ENCODE measurements at places on chromosomes 3 and 15.

GRCh38 chr15:67579164-67579563, 36.7 kb downstream of the MAP2K5 start:
- DNase-seq, result no peak

- no peak for DNase-seq
Observed at GRCh38 chr3:94171954-94172353, 109.1 kb downstream of the NSUN3 start.

GRCh38 chr15:66614951-66615760, 49.4 kb upstream of the LCTL start:
- DNase-seq, result no peak

DNA sequence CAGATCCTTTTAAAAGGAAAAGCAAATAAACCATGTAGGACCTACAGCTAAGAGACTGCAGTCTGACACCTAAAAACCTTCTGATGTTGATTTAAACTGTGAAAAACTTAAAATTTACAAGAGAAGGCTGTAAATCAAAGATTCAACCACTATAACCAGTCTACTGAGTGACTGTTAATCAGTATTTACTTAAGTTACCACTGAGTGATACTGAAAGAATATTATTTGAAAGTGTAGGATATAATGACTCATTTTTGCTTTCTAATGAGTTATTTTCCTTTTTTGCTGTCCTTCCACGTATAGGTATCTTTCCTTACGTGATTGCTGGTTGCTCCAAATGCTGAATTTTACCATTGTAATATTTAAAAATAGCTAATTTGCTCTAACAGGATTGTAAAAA, 44.6 kb downstream of the RFX7 start:
- DNase-seq, result no peak

GRCh38 chr3:72536878-72537267, 311.4 kb downstream of the SHQ1 start:
- DNase-seq, result no peak

GRCh38 chr3:171829841-171830517, 13.2 kb upstream of the TMEM212 start:
- DNase-seq, result no peak

DNA sequence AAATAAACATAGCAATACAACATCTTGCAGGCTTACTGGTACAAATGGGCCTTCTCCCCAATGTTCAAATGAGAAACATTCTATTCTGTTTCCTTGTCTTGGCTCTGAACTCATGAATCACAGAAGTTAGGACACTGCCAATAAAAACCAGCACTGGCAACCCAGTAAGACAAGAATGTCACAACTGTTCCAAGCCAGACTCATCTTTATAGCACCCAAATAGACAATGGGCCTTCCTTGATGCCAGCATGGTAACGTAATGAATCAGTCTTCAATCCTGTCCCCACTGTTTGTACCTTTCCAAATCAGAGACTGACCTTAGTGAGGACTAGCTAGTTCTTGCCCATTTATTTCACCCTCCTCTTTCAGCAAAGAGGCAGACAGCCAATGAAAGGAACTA, 14.1 kb upstream of the RPS17 start:
- DNase-seq, result peak; percentile 32

GRCh38 chr3:126170073-126170777, 10.2 kb downstream of the ALDH1L1 start:
- DNase-seq, result no peak

GRCh38 chr3:69658514-69659140, 80.6 kb upstream of the MITF start:
- no peak for DNase-seq

GRCh38 chr15:40664909-40665308, 30.1 kb upstream of the RAD51 start:
- no peak for DNase-seq

- DNase-seq, result no peak
Observed at GRCh38 chr15:36584511-36584910, 5.1 kb downstream of the CDIN1 start.

DNA sequence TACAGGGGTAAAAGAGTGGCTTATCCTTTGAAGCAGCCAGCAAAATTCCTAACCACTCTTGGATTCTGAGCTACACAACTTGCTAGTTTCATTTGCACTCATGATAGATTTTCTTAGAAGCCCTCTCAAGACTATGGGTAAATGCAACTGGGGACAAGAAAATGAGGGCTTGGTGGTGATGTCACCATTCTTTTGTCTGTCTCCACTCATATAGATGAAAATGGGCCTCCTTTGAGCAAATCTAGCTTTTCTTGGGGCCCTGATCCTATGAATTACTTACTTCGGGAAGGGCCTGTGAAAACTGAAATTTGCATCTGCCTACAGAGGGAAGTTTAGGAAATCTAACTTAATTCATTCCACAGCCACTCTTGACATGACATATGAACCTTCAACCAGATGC, 486.3 kb downstream of the MAGI1 start:
- DNase-seq, result no peak

DNA sequence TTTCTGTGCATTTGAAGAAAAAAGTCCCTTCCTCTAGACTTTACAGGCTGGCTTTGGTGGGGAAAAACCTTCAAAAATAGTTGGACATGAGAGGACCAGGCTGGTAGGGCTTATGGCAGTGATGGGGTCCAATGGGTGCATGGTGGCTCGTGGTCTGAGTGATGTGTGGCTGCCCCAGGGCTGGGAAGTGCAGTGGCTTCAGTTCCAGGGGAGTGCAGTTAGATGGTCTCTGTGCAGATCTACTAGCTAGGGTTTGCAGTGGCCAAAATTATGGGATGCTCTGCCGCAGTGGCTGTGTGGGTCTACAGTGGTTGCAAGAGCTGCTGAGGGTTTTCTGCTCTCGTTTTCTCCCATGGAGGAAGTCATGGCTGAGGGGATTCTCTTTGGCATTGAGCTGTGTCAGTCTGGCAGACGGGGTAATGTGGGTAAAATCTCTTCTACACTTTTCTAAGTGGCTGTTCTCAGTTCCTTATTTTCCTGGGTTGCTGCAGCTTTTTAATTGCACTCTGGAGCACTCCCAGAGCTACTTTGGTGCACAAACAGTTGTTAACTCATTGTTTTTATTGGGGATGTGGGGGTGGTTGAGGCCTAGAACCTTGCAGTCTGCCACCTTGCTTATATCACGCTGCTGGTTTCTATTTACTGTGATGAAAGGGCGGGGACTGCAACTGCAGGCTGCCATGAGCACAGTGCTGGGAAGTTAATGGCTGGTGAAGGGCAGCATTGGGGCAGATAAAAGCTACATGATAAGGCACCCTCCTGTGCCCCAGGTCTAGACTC, 1324.6 kb downstream of the NSUN3 start:
- no peak for DNase-seq
